Keratinocyte (primary cell): ENCODE measurements at places on chromosomes 2 and 18.

DNA sequence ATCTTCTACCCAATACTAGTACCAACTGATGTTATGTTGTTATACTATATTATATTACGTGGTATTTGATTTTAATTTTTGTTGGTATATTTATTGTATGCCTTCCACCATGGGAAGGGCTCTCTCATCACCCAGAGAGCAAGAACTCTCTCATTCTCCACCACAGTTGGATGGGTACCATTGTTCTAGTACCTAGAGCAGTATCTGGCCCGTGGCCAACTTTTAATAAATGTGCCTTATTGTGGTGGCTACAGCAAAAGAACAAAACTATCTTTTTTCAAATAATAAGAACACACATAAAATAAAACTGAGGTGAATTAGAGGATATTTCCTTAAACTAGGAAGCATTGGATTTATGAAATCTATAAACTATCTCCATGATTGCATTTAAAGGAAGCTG is 71.8 kb downstream of the PID1 start:
- H3K36me3 ChIP-seq = no peaks in the 10 kb centered on the region
- no peak for DNase-seq
- no peaks in the 10 kb centered on the region for H3K4me1 ChIP-seq
- H3K27ac ChIP-seq = no peak overlapping the region

GRCh38 chr2:162706770-162707169 is 131.8 kb downstream of the KCNH7 start:
- H3K36me3 ChIP-seq = no peaks in the 10 kb centered on the region
- no peaks in the 10 kb centered on the region for H3K4me1 ChIP-seq
- no peak for DNase-seq
- H3K27me3 ChIP-seq = no peaks in the 10 kb centered on the region
- no peak overlapping the region for H3K27ac ChIP-seq
- no peak overlapping the region for H3K4me3 ChIP-seq

GRCh38 chr18:63311118-63312018 is 8.2 kb downstream of the BCL2 start:
- no peaks in the 10 kb centered on the region for H3K4me1 ChIP-seq
- H3K27me3 ChIP-seq = no peaks in the 10 kb centered on the region
- H3K27ac ChIP-seq = no peak overlapping the region
- H3K4me3 ChIP-seq = no peak overlapping the region
- no peak for DNase-seq

- no peak for DNase-seq
- peak overlapping the region; percentile 95 for H3K27ac ChIP-seq
- H3K4me1 ChIP-seq = peaks cover 45% of the 10 kb centered on the region
- peaks cover 5% of the 10 kb centered on the region for H3K36me3 ChIP-seq
- H3K27me3 ChIP-seq = no peaks in the 10 kb centered on the region
These were observed 6.8 kb downstream of the RAB12 start for GRCh38 chr18:8616028-8616401.

DNA sequence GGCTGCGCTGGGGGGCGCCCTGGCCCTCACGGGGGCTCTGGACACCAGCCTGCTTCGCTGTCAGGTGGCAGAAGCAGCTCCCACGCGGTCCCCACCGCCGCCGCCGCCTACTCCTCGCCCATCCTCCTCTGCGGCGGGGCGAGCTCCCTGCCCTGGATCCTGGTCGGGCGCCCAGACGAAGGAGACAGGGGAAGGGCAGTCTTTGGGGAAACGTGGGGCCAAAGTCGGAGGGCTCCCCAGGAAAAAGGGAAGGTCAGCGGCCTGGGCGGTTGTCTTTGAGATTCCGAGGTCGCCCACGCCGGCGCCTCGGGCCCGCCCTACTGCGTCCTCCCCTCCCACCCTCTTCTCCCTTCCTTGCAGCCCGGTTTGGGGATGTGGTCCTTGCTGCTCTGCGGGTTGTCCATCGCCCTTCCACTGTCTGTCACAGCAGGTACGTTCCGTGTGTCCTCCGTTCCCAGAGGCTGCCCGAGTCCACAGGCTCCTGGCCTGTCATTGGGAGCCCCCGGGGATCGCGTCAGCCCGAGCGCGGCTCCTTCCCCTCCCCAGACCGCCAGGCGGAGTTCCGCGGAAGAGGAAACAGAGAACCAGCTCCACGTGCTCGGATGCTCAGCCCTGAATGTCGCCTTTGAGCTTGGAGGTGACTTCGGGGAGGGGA is 800 bp downstream of the IL1RL2 start:
- peaks cover 16% of the 10 kb centered on the region for H3K4me1 ChIP-seq
- H3K4me3 ChIP-seq = peak overlapping the region; percentile 25
- H3K36me3 ChIP-seq = no peaks in the 10 kb centered on the region

- H3K27ac ChIP-seq = no peak overlapping the region
- H3K36me3 ChIP-seq = no peaks in the 10 kb centered on the region
- DNase-seq = no peak
- H3K27me3 ChIP-seq = no peaks in the 10 kb centered on the region
- peaks cover 13% of the 10 kb centered on the region for H3K4me1 ChIP-seq
These were observed 179.0 kb downstream of the KLHL29 start for GRCh38 chr2:23563673-23564614.

GRCh38 chr2:159773886-159774285 is 24.1 kb downstream of the CD302 start:
- DNase-seq = no peak
- no peaks in the 10 kb centered on the region for H3K27me3 ChIP-seq
- peaks cover 8% of the 10 kb centered on the region for H3K36me3 ChIP-seq
- no peak overlapping the region for H3K27ac ChIP-seq
- no peaks in the 10 kb centered on the region for H3K4me1 ChIP-seq
- H3K4me3 ChIP-seq = no peak overlapping the region
